ENCODE measurements at places on chromosomes 7 and 10. TPM values are rescaled to one million over a fixed set of nuclear protein-coding genes. Genes with fewer than 3 reads are reported as not detected.
A peak's percentile ranks its signal among the peaks of the same experiment; 100 is the strongest.

- DNase-seq, result no peak
These were observed 23.6 kb downstream of the SLC35B4 start for GRCh38 chr7:134293002-134293740.

DNA sequence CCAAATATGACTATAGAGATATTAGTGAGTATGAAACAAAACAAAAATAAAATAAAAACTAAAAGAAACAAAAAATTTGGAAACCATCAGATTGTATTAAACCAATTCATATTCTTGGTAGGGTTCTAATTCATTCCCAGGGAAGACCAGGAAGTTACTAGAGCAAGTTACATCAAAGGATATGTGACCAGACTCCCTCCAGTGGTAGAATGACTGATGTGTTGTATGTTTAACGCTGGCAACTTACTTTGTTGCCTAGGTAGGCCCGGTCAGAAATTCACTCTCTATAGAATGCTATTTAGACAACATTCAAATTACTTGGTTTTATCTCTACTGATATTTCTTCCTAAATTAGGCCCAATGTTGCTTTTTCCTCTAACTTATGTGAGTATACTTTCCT lies 5.2 kb downstream of the PHYHIPL start:
- no peak for DNase-seq

IFRD1 gene
- total RNA-seq, result 30.7 TPM

- no peak for DNase-seq
These were observed 281.1 kb downstream of the PLXNA4 start for GRCh38 chr7:132295175-132295574.

DNA sequence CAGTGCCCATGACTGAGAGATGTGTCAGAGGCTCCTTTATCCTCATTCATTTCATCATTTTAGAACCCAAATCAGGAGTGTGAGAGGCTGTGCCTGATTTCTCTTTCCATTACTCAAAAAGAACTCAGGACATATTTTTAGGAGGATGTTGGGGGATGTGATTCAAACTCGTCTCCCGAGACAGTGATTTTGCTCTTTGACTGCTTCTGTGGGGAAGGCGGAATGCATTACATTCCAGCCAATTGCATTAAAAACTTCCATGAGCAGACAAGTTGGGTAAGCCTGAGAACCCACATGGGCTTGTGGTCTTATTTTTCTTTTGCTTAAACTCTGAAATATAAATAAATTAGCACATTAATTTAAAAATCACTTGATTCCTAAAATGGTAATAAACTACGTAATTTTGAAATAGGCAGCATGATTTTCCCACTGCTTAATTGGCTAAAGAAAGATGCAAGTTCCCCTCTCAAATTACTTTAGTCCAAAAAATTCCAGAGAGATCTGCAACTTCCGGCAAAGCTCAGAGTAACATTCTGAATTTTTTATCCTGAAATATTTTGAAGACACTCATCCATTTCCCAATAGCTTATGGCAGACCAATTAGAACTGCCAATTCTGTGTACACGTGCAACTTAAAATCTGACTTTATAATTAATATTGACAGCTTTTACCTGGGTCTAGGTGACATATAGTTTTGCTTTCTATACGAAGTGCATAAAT lies 185.6 kb downstream of the C7orf25 start:
- DNase-seq, result no peak

DNA sequence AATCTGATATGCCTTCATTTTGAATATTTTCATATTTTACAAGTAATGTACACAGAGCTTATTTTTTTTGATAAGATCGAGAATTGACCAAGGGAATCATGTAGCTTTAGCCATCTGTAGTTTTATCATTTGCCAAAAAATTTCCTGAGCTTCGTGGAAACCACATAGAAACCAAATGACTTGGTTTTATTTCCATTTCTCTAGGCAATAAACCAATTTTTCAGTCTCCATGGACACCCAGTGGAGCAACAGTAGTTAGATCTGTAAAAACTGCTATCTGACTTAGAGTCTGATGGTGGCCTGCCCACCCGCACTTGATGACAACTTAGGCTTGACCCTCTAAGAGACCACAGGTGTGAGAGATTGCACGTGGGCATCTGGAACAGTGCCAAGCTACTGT lies 127.8 kb upstream of the CDK6 start:
- no peak for DNase-seq

DOCK4 gene
- total RNA-seq, result 20.5 TPM

CTAGE8 gene
- total RNA-seq, result 4.7 TPM

DNA sequence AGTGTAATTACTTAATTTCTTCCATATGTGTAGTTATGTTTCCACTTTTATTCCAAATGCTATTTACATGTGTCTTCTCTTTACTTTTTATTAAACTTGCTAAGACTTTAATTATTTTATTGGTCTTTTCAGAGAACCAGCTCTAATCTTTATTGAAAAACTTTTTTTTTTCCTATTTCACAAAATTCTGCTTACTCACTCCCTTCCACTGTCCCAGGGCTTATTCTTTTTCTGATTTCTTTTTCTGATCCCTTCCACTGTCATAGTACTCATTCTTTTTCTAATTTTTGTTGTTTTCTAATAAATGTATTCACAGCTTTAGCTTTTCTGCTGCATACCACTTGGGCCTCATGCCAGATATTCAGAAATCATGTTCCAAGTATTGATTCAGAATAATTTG lies 82.7 kb downstream of the CNOT4 start:
- DNase-seq, result no peak

OR9A2 gene
- total RNA-seq, result not detected

ZNF503 gene
- 5.7 TPM for total RNA-seq

DNA sequence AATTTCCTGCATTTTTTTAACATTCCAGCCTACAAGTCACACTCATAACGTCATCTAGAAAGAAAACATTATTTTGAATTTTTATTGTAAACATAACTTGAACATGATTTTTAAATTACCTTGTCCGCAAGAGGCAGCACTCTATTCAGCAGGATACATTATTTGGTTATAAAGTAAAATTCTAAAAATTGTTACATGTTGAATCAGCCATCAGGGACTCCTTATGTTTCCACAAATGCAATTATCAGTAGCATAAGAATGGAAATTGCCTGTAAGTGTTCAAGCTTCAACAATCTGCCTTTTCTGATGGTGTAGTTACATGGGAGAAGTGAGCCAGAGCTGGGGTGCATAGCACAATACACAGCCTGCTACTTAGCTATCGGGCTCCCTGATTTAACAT lies 97.5 kb downstream of the ZNF365 start:
- DNase-seq, result no peak

DNA sequence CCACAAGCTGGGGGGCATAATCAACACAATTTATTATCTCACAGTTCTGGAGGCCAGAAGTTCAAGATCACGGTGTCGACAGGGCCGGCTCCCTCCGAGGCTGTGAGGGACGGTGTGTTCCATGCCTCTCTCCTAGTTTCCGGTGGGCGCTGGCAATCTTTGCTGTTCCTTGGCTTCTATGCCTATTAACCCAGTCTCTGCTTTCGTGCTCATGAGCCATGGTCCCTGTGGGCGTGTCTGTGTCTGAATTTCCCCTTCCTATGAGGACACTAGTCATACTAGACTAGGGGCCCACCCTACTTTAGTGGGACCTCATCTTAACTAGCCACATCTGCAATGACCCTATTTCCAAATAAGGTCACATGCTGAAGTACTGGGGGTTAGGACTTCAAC lies 29.4 kb downstream of the HIPK2 start:
- no peak for DNase-seq

GRCh38 chr10:70549962-70550458 lies 52.5 kb downstream of the PRF1 start:
- DNase-seq, result no peak

DNA sequence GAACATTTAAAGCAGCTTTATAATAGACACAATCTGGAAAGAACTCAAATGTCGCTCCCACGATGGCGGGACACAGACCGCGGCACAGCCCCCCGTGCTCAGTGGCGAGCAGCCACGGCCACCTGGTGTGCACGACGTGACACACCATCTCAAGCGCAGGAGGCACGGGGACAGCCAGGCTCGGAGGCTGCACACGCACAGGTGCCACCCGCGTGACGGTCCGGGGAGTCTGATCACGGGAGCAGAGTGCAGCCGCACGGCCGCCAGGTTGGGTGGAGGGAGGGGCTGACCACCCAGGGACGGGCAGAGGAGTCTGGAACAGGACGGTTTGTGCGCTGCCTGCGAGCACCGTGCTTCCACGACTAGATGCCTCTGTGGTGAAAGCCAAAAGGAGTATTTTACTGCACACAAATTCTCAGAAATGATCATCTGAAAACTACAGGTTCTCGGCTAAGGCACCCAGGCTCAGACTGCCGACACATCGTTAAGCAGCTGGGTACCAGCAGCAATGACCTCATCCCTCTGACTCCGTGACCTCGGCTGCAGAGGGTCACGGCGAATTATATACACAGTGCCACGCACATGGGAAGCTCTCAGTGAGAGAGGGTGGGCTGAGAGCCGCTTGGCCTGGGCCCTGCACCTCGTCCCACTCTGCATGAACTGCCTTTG lies 7.5 kb upstream of the GPER1 start:
- DNase-seq, result no peak

DNA sequence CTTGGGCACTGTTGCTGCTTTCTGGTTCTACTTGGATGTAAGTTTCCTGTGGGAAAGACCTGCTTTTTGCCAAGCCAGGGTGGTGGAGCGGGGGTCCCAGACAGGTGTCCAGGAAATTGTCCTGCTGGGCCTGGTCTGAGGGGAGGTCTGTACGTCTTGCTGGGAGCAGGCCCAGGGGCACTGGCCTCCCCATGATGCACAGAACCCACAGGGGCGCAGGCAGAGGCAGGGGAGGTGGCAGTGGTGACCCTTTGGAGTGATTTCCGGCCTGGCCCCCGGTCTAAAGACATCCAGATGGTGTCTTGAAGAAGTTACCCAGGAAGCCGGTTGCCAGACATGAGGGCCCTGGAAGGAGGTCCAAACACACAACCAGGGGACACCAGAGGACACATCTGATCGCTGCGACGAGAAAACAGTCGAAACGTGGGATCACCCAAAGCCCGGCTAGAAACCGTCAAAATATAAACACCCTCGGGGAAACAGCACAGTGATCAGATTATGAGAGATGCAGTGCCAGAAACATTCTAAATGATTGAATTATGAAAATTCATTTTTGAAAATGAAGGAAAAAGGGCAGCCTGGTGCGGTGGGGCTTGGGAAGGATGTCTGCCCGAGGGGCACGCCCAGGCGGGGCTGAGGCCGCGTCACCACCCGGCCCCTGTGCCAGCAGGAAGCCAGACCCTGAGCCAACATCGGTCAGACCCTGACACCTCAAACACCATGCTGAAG lies 59.6 kb downstream of the TMEM270 start:
- peak; percentile 63 for DNase-seq

- DNase-seq, result no peak
These were observed 33.3 kb downstream of the PWWP2B start for GRCh38 chr10:132430231-132430743.

DNA sequence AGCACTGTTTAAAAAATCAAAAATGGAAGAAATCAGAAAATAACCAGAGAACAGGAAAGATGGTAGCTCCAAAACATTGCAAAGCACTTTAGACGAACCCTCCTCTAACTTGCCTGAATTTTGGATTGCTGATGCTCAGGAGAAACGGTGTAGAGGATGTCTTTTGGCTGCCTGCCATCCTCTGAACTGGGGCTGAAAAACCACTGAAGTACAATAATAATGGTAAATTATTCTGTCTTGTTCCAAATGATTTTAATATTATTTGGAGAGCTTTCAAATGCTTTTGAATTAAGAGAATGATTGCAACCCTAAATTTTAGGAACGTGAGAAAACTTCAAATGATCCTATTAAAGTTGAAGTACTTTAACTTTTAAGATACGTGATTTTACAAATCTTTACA lies 167.3 kb upstream of the SLC13A1 start:
- DNase-seq, result no peak

DNA sequence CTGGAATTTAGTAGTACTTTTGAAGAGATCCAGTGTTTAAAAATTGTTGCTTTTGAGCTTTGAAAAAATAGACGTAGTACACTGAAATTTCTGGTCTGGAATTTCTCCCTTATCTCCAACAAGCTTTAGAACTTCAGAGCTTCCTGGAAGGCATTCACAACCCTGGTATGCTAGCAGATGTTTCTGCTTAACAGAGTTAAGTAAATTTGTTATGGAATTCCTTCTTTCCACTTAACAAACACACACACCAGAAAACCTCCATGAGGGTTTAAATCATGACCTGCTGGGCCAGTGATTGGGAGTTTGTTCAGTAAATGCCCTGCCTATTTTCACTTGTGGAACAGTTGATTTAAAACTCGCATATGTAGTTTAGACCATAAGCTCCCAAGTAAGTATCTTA lies 13.7 kb downstream of the ASB15 start:
- no peak for DNase-seq
